ENCODE measurements at places on chromosomes 4 and X. TPM values are rescaled to one million over a fixed set of nuclear protein-coding genes. Genes with fewer than 3 reads are reported as not detected.

The FAM120C gene
- 9.0 TPM for total RNA-seq

The CSAG1 gene
- total RNA-seq: not detected

The GUCY1B1 gene
- 34.5 TPM for total RNA-seq

DNA sequence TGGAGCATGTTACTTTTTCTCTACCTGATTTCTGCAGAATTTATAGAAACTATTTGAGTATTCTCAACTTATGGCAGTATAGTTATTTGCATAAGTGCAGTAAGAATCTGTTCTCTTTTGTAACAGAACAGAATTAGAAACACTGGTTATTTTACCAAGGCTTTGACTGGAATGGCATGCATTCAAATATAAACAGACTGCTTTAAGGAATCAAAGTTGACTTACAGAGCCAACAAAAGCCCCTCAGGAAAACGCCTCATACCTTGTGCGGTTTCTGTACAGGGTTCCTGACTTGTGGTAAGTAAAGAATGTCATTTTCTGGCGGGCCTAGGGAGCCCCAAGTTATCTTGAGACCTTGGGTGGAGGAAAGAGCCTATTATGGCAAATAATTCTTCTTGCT is 97.1 kb downstream of the GPR143 start:
- DNase-seq: no peak

DNA sequence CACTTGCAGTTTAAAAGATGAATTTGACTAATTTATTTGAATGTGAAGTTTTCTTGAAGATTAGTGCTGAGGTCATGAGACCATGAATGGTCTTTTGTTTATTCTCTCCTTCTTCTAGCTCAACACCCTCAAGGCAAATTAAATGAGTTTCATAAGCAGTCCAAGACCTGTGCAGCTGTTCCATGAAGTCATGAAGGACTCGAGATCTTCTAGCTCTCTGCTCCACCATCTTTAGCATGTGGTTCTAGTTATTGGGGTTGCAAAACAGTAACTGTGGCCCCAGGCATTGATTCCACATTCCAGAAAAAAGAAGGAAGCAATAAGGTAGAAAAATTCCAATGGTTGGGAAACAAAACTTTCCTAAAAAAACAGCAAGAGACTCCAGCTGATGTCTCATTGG is 84.2 kb upstream of the HS3ST1 start:
- DNase-seq: no peak

The MGAT4D gene
- not detected for total RNA-seq

The SOX3 gene
- not detected for total RNA-seq

DNA sequence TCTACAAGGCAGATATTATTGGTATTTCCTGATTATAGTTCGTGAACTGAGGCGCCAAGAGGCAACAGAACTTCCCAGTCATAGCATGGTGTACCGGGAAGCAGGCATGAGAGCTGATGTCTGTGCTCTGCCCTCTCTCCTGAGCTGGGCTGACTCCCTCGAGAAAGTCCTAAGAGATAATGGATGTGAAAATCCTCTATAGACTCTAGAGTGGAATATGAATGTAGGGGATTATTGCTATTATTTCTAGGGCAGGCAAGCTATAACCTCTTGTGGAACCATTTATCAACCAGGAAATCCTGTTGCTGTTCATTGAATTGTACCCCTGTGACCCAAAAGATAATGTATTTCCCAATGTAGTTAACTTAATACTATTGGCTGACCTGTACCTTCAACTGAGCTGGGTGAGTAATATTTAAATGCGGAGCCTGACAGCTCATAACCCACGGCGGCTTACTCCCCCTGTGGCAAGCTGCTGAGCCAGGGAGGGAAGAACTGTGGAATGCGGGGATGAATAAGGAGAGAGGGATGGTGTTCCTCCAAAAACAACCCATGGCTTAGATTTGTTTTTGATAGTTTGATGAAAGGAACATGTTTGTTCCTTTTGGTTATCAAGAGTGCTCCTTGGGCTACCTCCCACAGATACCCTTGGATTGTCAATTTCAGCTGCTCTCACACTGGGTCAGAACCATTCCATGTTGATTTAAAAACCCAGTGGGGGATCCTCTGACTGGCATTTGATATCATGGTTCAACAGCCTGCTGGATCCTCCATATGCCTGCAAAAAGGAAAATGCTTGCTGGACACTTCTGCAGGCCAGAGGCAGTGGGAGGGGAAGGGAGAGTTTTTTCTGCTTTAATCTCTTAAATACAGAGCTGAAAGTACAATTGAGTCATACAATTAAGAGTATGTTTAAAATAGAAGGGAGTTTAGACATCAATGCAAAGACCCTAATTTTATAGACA is 339.0 kb upstream of the BOD1L1 start:
- DNase-seq: no peak

DNA sequence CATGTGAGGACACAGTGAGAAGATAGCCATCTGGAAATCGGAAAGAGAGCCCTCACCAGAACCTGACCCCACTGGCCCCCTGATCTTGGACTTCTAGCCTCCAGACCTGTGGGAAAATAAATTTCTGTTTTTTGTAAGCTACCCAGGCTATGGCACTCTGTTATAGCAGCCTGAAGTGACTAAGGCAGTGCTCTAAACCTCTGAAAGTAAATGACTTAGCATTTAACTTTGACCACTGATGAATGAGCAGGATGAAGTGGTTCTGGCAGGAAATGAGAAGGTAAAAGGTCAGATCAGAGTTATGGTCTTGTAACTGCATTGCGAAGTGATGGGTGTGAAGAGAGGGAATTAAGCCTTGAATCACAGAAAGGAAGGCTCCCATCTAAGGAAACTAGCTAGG is 17.0 kb downstream of the GPAT3 start:
- DNase-seq: no peak

The IL2RG gene
- 1.2 TPM for total RNA-seq

- no peak for DNase-seq
These were observed 379.5 kb upstream of the FGF13 start for GRCh38 chrX:139091066-139091465.

The AFP gene
- total RNA-seq: not detected

DNA sequence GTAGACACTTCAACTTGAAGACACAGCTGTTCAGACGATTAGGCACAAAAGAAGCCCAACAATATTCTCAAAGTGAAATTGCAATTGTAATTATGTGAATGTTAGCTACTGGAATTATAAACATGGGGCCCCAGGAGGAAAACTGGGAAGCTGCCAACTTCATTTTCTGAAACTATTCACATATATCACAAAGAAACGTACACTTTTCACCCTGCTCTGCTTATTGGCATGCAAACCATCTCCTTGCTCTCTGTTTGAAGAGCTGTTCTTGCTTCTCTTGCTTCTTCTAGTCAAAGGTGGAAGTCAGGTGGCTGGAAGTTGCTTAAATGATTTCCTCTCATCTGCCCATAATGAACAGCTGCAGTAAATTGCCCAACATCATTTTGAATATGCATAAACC is 320.1 kb downstream of the CFAP299 start:
- DNase-seq: no peak

DNA sequence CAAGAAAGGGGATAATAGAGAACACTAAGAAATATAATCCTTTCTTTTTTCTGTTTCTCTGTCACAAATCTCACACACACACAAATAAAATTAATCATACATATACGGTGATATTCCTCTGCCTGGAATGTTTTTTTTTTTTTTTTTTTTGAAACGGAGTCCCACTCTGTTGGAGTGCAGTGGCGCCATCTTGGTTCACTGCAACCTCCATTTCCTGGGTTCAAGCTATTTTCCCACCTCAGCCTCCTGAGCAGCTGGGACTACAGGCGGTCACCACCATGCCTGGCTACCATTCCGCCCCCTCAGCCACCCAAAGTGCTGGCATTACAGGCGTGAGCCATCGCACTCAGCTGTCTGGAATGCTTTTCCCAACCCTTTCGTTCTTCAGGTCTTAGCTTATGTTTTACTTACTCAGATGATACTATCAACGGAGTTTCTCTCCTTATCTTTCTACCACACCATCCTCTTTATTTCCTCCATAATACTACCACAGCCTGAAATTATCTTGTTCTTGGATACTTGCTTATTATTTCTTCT is 69.3 kb downstream of the ANKRD17 start:
- DNase-seq: no peak

The HSPA4L gene
- 4.5 TPM for total RNA-seq

- no peak for DNase-seq
These were observed 56.2 kb downstream of the APOO start for GRCh38 chrX:23851544-23851943.

DNA sequence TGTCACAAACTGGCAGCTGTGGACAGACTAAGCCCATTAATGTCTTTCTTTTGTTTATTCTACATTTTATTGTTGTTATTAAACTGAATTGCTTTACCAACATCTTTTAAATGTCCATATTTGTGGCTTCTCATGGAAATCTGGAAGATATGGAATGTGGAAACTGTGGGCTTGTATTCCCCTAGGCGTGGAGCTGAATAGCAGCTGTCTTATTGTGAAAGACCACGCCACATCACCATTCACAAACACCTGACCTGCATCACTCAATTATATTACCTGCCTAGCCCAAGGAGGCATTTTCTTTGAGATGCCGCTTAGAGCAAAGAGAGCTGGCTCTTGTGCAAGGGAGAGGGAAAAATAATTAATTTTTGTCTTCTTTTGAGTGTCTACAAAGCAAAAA is 96.9 kb upstream of the GPRIN3 start:
- DNase-seq: no peak

DNA sequence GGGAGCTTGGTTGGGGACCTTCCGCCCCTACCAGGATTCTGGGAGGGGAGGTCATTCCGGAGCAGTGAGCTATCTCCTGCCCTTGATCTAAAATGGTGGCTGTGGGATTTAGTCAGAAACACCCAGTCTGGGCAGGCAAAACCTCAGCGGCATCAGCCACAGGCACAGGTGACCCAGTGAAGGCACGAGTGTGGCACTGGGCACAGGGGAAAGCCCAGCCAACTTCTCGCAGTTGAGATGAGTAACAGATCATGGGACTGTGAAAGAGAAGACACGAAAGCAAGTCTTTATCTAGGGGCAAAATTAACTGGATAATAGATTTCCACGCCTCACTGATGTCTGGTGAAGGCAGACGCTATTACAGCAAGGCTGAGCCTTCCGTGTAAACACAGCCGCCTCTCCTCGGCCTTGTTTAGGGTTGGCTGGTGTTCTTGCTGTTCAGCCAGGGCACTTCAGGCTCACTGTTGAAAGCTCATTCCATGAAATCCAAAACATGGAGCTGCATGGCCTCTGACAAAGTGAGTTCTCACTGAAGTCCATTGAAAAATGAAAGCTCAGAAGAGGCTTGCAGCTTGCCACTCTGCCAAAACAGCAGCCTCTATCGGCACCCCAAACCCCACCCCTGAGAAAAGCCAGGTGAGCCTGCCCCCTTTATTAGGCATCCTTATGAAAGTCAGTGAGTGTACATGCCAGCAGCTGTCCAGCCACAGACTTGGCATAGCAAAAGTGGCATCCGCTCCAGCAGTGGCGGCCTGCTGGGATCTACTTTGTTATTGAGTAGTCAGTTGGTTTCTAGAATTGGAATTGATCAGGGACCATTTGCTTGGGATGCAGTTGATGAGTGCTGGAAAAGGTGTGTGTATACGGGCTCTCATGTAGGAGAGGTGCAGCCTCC is 102.3 kb upstream of the MTM1 start:
- no peak for DNase-seq

DNA sequence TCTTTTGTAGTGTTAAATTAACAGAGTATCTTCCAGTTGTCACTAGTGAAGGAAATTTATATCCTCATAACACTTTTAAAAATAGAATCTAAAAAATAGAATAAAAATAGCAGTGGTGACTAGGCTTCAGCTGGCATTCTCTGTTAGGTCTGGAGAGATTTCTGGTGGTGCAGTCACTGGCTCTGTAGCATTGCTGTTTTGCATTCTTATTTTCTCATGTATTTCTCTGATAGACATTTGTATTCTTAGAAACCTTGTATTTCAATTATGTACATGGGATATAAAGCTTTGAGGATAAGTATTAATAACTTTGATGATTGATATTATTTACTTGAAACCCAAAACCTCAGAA is 87.6 kb downstream of the TMEM131L start:
- DNase-seq: no peak

The PDZD4 gene
- total RNA-seq: 6.6 TPM

- DNase-seq: no peak
These were observed 973 bp downstream of the STK32B start for GRCh38 chr4:5052204-5052702.

DNA sequence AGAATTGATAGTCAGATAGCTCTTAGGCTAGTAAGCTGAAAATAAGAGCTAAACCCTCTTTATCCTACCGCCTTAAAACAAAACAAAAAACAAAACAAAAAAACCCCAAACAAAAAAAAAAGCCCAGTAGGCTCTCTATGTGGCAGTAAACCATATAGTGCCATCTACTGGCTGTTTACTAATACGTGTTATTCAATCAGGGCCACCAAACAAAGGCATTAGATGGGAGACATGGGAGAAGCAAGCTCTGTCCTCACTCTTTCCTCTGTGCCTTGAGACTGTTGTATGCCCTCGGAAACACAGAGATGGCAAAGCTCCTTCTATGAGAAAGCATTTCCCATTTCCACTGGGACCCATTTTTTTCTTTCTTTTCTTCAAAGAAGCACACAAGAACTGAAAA is 148.8 kb upstream of the MID1 start:
- no peak for DNase-seq

DNA sequence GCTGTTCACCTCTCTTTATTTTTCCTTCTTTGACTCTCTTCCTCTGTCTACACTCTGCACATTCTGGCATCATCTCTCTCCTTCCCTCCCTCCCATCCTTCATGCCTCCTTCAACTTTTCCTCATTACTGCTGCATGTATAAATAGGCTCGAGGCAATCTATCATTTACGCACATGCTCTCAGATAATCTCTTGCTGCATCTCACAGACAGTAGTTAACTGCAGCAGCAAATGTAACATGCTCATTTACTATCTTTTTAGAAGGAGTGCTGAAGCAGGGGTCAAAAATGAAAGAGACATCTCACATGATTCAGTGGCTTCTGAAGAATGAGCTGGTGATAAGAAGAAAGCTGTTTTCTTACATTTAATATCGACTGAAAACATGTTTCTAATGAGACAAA is 127.7 kb downstream of the RASL11B start:
- no peak for DNase-seq

DNA sequence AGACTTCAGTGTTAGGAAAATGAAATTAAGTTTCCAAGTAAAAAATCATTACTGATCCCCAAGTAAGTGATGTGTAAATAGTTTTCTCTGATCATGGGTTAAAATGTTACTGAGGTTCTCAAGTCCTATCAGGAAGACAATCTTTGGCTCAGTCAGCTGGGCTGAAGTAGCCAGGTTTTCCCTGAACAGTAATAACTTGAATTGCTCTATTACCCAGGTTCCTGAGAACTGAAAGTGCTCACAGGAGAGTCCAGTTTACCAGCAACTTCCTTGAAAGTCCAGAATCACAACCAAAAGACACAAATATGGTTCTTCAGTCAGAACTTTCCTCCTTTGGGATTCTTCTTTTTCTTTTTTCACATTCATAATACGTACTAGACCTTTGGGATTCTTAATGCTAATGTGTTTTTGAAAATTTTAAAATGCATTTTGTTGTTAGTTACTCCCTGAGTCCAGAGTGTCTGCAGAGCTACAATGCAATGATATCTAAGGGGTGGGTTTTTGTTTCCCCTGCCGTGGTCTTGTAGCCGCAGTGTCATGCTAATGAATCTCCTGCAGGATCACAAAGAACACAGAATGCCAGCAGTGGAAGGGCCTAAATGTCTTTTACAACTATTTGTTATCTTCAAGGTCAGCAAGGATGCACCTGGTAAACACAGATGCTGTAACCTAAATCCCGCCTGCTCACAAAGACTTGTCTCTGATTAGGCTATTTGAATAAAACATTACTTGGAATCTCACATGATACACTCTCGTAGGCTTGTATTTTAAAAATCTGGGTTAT is 439.8 kb upstream of the NR3C2 start:
- no peak for DNase-seq

- DNase-seq: peak; percentile 51
These were observed 342.7 kb upstream of the PABPC4L start for GRCh38 chr4:134544303-134544770.

The P2RY8 gene
- total RNA-seq: 0.26 TPM

Data from urinary bladder (tissue), 4 donors.